Cardiac fibroblast (primary cell): ENCODE measurements at places on chromosomes 16 and 17.

- no peak for DNase-seq
Measured at GRCh38 chr17:60314423-60314822, 77.5 kb downstream of the USP32 start.

DNA sequence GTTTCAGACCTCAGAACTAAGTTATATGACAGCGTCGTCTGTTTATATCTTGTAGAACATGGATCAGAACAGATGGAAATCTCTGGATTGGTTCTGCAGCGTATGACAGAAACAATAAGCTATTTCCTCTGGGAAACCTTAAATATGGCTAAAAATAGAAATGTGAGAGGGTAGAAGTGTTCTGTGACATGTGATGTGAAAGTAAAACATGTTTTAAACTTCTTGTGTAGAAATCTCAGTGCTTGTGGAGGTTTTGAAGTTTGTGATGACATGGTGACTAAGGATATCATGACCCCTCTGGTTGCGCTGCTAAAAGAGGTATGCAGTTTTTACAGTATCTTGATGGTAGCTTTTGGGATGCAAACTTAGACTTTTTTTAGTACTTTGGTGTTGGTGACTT, 2.8 kb downstream of the HEATR3 start:
- peak; percentile 51 for DNase-seq

GRCh38 chr17:6162892-6163291, 92.7 kb downstream of the WSCD1 start:
- no peak for DNase-seq

GRCh38 chr17:17855976-17856375, 19.2 kb upstream of the SREBF1 start:
- DNase-seq: no peak

- DNase-seq: peak; percentile 89
Measured at GRCh38 chr17:15262291-15263205, 2.6 kb downstream of the PMP22 start.

DNA sequence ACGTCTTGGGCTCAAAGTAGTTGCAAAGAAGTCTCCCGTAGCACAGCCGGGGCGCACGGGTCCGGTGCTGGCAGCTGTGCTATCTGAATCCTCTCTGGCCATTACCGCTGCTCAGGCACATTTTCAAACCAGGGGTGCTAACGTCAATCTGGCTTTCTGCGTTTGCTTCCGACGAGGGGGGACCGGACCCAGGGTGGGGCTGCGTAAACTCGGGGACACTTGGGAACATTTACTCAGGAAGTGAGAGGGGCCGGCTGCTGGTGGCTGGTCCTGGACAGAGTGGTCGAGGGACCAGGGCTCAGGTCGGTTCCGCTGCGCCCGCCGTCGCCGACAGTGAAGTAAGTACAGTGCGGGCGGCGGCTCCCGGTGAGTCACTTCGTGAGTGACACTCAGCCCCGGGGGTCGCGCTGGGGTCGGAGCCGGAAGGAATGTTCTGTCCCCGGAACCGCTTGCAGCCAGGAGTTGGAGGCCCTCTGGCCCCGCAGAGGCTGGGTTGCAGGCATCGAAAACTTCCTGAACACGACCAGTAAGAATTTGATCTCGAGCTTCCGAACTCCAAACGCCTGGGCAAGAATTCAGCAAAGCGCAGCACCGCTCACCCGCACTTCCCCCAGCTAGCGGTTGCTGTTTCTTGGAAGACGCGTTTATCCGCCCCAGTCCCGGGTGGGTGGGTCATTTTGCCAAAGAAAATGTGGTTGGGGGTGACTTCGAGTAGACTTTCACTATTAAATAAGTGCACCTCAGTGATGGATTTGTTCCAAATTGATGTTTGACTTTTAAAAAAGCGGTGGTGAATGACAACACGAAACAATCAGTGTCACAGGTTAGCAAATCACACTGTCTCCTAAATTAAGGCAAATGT, 1.4 kb upstream of the HS3ST3B1 start:
- peak; percentile 69 for DNase-seq

GRCh38 chr16:79286646-79287423, 313.7 kb downstream of the MAF start:
- DNase-seq: no peak

GRCh38 chr16:81099958-81100357, 3.8 kb upstream of the GCSH start:
- DNase-seq: no peak

DNA sequence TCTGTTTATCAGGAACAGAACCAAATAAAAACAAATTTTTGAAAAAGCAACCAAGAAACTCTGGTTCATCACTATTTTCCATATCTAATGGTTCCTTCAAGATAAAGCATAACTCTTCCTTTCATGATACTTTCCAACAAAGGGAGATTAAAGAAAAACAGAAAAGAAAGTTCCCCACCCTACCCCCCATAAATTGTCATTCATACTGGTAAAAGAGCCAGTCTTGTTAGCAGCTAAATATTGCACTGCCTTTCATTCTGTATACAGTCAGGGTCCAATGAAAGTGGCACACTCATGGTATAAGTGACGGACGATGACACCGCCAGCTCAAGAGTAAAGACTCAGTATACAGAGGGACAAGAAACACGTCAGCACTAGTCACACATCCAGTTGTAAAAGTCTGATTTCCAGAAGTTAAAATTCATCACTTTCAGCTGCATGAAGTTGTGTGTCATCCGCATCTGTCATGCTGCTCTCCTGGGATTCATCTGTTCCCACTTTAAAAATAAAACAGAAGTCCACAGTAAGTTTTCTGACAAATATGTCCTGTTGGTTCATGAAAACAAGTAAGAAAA, 68.5 kb downstream of the CDC27 start:
- DNase-seq: no peak

DNA sequence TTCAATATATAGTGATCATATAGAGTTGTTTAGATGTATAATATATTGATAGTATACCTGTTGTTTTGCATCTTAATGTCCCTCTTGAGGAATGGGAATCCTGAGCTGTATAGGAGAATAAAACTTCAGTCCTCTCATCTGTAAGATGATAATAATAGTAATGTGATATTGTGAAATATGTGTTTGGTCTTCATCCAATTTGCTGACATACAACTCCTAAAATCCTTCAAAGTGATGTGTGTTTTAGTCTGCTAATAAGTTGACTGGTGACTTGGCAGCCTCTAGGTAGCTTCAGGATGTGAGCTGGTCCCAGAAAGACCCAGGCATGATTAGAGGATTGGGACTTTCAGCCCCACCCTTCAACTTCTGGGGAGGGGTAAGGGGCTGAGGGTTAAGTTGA, 22.8 kb upstream of the NFAT5 start:
- DNase-seq: peak; percentile 57

DNA sequence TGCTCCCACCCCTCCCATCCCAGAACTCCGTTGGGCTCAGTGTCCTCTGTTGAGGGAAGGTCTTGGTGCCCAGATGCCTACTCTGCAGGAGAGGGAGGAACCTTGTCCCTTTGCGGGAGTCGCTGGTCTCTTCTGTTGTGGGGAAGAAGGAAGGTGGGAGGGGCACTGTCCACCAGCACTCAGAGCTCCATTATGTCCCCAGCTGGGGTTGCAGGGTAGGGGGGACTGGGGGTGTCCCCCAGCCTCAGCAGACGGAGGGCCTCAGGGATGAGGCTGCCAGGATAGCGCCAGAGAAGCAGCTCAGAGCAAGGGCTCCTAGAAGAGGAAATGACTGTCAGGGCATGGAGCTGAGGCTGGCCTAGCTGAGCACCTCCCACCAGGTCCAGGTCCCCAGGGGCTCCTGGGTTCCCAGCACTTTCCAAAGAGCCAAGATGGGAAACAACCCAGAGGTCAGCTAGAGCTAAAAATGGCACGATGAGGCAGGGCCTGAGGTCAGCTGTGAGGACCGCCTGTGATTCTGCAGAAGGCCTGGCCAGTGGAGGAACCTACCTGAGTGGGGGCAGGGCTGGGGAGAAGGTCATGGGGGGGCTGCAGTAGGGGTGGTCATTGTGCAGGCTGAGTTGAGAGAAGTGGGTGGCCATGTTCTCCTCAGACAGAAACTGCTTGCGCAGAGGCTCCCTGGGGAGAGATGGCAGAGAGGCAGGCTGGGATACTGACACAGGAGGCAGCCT, 893 bp downstream of the HCFC1R1 start:
- DNase-seq: peak; percentile 75

- DNase-seq: no peak
Measured at GRCh38 chr16:787978-788398, at the start of gene RPUSD1. RPUSD1 (minus strand) TSS chr16:788381; CDS start chr16:787737, 644 bp downstream.

DNA sequence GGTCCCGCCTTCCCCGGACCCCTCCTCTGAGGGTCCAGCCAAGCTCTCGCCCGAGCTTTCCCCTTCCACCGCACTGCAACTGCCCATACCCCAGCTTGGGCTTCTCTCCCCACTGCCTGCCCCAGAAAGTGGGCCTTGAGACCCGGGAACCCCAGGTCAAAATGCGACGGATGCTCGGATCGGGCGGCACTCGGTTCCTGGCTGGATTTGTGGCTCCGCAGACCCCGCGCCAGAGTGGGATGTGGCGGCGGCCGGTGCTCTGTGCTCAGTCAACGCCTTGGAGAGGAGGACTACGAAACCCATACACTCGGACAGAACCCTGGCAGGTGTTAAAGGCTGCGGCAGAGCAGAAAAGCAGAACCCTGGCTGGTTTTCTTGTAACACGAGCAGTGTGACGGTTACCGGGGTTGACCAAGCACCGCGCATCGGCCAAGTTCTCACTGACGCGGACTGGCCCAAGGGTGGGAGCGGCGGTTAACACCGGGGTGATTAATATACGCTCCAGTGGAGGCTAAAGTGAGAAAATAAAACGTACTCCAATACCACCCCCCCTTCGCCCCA, 885 bp upstream of the SLFN13 start:
- peak; percentile 3 for DNase-seq

DNA sequence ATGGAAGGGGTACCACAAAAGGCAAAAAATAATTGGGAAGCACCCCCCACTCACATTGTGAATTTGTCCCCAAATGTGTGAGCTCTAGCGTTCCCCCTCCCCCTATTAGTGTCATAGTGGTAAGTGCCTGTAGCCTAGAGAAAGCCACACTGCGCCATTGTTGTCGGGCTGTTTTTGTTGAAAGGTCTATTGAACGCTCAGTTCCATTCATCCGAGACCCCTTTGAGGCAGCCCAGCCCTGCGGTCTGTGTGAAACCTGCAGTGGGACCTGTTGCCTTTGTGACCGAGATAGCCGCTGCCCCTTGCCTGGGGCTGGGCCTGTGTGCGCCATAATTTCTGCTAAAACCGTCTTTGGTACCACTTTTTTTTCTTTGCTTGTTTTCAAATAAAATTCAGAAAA, 3.0 kb downstream of the JPT2 start:
- DNase-seq: no peak

DNA sequence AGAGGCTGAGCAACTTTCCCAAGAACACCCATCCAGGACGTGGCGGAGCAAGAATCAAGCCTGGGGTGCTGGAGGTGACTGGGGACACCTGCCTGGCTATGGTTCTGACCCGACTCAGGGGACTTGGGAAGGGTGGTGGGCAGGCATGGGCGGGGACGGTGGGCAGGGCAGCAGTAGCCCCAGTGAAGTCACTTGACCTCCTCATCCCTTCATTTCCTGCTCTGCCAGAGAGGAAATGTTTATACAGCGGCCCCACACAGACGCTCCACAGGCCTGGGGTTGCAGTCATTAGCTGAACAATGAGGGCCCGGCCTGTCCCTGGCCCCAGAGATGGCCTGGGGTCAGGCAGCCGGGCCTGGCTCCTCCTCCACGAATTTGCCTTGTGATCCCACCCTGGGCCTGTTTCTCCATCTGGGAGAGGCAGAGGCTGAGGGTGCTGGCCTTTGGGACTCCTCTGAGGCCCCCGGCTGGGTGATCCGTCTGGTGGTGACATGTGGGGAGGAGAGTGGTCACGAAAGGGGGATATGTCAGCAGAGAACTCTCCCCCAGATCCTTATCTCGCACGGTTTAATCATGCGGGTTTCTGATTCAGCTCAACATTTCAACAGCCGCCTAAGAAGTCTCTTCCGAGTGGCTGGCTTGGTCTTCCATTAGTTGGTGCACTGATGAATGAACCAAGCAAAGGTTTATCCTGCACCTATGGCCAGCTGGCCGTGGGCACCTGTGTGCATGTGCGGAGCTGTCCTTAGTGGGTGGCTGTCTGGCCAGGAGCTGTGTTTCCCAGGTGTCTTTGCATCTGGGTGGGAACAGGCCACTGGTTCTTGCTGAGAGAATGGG, 175.9 kb downstream of the IRF8 start:
- no peak for DNase-seq

GRCh38 chr16:65044873-65045272, 77.0 kb downstream of the CDH11 start:
- DNase-seq: peak; percentile 76

DNA sequence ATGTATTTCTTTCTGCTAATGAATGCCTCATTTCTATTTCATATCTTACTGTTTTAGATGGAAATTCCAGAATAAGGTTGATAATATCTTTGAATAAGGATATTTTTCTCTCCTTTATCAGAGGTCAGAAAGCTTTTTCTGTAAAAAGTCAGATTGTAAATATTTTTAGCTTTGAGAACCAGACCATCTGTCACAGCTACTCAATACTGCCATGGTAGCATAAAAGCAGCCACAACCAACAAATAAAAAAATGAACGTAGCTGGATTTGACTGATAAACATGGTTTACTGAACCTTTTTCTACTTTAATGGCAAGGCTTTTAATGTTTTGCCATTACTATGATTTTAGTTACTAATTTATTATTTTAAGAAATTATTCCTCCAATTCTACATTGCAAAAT, 217.4 kb upstream of the COX10 start:
- DNase-seq: no peak

- DNase-seq: no peak
Measured at GRCh38 chr16:83996481-83997252, 28.6 kb downstream of the NECAB2 start.

DNA sequence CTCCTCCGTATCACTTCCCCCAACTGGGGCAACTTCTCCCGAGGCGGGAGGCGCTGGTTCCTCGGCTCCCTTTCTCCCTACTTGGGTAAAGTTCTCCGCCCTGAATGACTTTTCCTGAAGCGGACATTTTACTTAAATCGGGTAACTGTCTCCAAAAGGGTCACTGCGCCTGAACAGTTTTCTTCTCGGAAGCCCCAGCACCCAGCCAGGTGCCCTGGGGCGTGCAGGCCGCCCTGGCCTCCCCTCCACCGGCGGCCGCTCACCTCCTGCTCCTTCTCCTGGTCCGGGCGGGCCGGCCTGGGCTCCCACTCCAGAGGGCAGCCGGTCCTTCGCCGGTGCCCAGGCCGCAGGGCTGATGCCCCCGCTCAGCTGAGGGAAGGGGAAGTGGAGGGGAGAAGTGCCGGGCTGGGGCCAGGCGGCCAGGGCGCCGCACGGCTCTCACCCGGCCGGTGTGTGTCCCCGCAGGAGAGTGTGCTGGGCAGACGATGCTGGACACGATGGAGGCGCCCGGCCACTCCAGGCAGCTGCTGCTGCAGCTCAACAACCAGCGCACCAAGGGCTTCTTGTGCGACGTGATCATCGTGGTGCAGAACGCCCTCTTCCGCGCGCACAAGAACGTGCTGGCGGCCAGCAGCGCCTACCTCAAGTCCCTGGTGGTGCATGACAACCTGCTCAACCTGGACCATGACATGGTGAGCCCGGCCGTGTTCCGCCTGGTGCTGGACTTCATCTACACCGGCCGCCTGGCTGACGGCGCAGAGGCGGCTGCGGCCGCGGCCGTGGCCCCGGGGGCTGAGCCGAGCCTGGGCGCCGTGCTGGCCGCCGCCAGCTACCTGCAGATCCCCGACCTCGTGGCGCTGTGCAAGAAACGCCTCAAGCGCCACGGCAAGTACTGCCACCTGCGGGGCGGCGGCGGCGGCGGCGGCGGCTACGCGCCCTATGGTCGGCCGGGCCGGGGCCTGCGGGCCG, 1.6 kb downstream of the HIC1 start:
- DNase-seq: peak; percentile 72

GRCh38 chr17:74768069-74768762, 7.9 kb downstream of the NAT9 start:
- peak; percentile 75 for DNase-seq
